ENCODE measurements at places on chromosomes 7 and 10.

- H3K27ac ChIP-seq = no peak overlapping the region
- no peaks in the 10 kb centered on the region for H3K27me3 ChIP-seq
- no peak overlapping the region for H3K4me3 ChIP-seq
- no peaks in the 10 kb centered on the region for H3K4me1 ChIP-seq
- DNase-seq = no peak
These were observed 212.6 kb downstream of the WDR37 start for GRCh38 chr10:1268831-1269230.

- no peaks in the 10 kb centered on the region for H3K27me3 ChIP-seq
- no peak for DNase-seq
- H3K27ac ChIP-seq = no peak overlapping the region
- peaks cover 6% of the 10 kb centered on the region for H3K4me1 ChIP-seq
- H3K36me3 ChIP-seq = peaks cover 23% of the 10 kb centered on the region
These were observed 20.0 kb upstream of the CXCL12 start for GRCh38 chr10:44404741-44405437.

DNA sequence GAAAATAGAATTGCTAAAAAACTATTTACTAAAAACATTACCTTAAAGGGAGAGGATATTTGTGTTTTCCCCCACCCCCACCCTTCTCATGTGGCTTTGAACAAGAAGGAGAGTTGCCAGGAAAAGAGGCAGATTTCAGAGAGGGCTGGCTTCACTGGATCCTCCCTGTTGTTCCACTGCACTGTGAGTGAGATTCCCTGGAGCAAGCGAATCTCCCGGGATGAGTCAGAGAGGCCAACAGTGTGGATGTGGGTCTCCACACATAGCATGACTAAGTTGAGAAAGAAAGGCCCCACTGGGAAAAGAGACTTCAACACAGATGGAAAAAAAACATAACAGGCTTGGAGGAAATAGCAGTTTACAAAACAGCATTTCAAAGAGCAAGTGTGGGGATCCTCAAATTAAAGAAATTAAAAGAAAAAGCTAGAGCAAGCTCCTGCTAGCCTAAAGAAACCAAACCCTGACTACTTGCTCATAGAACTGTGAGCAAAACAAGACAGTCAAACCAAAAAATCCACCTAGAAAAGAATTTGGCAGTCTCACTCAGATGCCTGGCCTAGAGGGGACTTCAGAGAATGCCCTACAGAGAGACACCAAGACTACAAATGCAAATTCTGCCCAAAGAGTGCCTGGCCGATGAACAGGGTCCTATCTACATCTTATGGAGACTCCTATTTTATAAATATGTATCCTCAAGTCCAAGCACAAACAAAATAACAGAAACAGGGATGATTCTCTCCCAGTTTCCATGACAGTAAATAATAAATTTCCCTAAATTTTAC lies 3.4 kb downstream of the CAV1 start:
- H3K4me3 ChIP-seq = no peak overlapping the region
- H3K27me3 ChIP-seq = no peaks in the 10 kb centered on the region
- no peak for DNase-seq
- H3K4me1 ChIP-seq = no peaks in the 10 kb centered on the region

DNA sequence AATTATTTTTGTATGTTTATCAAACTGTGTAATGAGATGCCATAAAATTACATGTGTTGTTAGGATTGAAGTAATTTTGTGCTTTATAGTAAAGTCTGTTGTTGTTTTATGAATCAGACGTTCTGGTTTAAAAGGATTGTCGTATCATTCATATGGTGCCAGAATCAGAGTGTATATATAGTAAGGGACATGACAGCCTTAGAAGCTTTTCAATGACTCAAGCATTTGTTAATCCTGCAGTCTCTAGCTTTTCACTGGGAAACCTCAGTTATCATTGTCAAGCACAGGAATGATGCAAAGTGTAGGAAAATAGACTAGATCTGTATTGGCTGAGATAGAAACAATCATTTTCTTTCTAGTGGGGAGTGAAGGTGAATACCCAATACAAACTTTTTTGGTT lies 57.5 kb downstream of the TRRAP start:
- peaks cover 80% of the 10 kb centered on the region for H3K36me3 ChIP-seq
- no peak for DNase-seq
- H3K4me3 ChIP-seq = no peak overlapping the region
- H3K4me1 ChIP-seq = no peaks in the 10 kb centered on the region

DNA sequence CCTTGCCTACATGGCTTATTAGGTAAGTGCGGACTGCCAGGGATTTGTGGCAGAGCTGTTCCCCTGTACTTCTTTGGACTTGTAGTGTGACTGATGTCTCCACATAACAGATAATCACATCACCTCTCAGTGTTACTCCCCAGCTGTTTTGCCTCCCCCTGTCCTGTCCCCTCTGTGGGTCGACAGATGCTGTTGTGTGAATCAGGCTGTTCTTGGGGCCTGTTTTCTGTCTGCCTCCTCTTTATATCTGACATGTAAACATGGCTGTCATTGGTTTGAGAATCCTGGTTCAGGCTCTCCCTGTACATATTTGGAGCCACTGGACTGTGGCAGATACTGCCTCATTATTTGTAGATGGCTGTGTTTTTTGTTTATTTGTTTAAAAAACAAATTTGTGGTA lies 22.7 kb downstream of the CCNY start:
- H3K27me3 ChIP-seq = no peaks in the 10 kb centered on the region
- H3K4me1 ChIP-seq = peaks cover 3% of the 10 kb centered on the region

DNA sequence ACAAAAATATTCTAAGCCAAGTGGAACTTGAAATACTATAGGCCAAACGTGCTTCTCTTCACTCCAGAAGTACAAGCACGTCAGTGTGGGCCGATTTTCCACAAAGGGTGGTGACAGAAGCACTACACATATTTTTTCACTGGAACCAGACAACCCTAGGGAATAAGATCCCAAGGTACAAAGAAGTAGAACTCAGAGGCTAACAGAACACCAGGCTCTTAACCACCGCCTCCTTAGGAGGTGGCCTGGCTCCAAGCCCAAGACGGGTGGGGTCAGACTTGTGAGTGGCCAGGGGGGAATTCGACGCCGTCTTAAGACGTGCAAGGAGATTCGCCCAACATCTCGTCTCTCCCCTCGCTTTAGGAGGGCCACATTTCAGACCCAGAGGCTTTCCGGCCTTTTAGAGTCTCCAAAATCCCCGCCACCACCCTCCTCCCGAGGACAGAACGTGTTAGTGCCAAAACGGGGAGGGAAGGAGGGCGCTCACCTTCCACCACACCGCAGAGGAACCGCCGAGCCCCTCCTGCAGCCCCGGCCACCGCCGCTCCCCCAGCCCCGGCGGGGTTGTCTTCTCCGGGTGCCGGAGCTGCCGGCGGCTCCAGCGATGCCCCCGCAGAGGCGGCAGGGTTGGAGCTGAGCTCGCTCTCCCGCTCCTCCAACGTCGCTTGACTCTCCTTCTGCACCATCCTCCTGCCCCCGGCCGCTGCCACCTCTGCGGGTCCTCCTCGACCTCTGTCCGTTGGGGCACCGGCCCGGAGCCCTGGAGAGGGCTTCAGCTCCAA lies 716 bp downstream of the OGA start:
- no peaks in the 10 kb centered on the region for H3K27me3 ChIP-seq
- H3K27ac ChIP-seq = peak overlapping the region; percentile 90
- DNase-seq = peak; percentile 49

DNA sequence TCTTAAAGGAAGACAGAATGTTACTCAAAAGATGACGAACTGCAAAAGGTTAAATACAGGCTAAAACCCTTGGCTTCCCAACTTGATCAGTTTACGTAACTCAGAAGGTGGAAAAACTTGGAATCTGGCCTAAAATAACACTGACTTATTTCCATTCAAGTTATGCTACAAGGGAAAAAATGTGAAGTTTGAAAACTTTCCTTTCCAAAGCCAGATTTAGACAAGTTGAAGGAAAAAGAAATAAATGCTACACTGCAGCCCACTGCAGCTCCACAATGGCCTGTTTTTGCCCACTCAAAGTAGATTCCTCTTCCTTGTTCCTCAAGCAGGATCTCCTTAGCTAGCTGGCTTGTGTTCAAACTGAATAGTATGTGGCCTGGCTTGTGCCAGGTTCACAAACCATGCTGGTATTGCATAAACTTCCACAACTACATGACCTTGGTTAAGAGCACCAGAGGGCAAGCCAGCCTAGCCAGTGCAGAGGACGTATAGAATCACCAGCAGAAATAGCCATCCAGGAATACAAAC lies 166.2 kb downstream of the CPEB3 start:
- H3K36me3 ChIP-seq = no peaks in the 10 kb centered on the region
- no peak for DNase-seq
- no peaks in the 10 kb centered on the region for H3K4me1 ChIP-seq

- no peak overlapping the region for H3K4me3 ChIP-seq
- no peaks in the 10 kb centered on the region for H3K27me3 ChIP-seq
- peaks cover 2% of the 10 kb centered on the region for H3K4me1 ChIP-seq
- no peak overlapping the region for H3K27ac ChIP-seq
- no peaks in the 10 kb centered on the region for H3K36me3 ChIP-seq
These were observed 741 bp downstream of the PRAP1 start for GRCh38 chr10:133347710-133348517.

- no peak for DNase-seq
- H3K4me3 ChIP-seq = no peak overlapping the region
- H3K36me3 ChIP-seq = no peaks in the 10 kb centered on the region
- no peak overlapping the region for H3K27ac ChIP-seq
These were observed 41.9 kb downstream of the CADPS2 start for GRCh38 chr7:122844191-122844988.
